ENCODE measurements at places on chromosomes 12 and 14. TPM values are rescaled to one million over a fixed set of nuclear protein-coding genes. Genes with fewer than 3 reads are reported as not detected.

GRCh38 chr14:101017209-101017608 lies 113.7 kb upstream of the RTL1 start:
- DNase-seq = no peak

GRCh38 chr12:110243227-110243626 lies 37.8 kb upstream of the ATP2A2 start:
- DNase-seq = no peak

DNA sequence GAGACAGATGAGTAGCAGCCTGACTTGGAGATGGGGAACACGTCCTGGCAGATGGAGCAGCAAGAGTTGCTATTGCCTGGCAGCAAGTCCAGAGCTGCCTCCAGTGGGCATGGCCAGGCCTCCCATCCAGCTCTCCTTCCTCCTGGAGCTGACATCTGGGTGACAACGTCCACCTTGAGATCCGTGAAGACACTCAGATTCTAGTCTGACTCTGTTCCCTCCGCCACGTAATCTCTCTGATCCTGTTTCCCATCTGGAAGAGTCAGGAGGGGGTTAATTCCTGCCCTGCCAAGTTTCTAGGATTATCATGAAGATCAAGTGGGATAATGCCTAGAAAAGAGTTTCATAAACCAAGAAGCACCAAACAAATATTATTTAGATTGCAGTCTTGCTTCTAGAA lies 65.3 kb upstream of the FAM181A start:
- DNase-seq = no peak

- no peak for DNase-seq
These were observed 124.3 kb upstream of the EGLN3 start for GRCh38 chr14:34075042-34075744.

- no peak for DNase-seq
These were observed 65.4 kb upstream of the SAV1 start for GRCh38 chr14:50733494-50733893.

- no peak for DNase-seq
These were observed 6.4 kb downstream of the ADGRD1 start for GRCh38 chr12:130960058-130960457.

DNA sequence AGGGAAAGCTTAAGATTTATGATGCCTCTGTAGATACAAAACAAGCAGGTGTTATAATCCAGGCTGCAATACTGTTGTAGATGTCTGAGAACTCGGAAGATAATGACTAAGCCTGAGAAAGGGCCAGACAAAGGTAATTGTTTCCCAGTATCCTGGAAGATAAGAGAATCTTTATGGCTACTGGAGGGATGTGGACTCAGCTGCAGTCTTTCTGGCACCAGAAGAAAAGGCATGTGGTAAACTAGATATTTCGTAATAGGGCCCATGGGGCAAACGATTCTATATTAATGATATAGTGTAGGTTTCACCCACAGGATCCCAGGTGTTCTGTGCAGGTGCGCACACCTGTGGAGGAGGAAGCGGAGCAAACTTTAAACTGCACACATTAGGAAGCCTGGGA lies 9.2 kb upstream of the APOLD1 start:
- DNase-seq = no peak

DNA sequence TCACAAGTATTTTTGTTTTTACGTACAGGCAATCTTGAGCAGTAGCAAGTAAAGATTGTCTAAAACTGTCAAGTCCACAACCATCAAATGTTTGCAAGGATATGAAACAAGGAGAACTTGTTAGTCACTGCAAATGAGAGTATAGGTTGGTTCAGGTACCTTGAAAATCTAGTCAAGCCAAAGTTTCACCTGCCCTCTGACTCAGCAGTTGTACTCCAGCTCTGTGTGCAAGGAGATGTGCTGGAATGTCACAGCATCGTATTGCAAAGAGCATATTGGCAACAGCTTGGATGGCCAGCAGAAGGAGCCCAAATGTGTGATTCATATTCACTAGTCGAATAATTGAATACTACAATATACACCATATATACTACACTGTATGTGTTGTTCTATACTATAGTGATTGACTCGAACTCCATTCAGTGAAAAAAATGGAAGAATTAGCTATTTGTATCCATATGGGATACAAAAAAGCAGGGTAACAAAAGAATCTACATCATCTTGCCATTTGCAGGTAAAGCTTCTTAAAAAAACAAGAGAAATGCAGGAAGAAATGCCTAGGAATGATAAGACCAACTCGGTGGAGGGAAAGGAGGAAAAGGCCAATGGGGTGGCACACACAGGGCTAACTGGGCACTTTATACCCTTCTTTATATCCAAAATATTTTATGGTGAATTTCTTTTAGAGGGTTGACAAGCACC lies 44.0 kb downstream of the EID3 start:
- no peak for DNase-seq

DNA sequence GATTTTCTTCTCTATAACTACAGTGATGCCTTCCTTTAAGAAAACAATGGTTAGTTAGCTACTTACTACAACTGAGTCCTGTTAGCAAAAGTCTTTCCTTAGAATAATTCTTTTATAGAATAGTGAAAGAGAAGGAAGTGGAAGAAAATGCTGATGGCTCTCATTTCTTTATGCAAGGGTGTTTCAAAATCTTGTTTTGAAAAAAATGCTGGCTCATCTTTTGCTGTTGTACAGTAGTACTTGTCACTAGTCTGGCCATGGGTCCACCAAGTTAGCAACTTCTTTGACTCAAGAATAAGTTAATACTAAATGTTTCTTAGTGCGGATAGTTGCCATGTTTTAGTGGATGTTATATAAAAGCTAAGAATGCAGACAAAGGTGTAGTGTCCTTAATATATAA lies 225.4 kb downstream of the PTPRO start:
- DNase-seq = no peak

DNA sequence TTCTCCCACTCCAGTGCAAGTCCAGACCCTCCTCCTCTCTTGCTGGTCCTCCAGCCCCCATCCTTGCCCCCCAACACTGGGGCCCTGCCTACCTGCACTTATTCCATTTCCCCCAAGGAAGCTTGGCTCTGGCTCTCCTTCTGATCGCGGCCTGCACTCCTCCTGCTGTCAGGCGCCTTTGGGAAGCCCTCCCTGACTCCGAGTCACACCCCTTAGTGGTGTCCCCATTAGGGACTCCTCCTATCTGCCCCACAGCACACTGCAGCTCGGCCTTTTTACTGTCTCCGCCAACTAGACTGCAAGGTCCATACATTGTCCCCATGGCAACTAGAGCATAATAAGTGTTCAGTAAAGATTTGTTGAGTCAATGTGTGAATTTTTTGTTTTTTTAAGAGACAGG lies 32.9 kb downstream of the FIGNL2 start:
- DNase-seq = no peak

DNA sequence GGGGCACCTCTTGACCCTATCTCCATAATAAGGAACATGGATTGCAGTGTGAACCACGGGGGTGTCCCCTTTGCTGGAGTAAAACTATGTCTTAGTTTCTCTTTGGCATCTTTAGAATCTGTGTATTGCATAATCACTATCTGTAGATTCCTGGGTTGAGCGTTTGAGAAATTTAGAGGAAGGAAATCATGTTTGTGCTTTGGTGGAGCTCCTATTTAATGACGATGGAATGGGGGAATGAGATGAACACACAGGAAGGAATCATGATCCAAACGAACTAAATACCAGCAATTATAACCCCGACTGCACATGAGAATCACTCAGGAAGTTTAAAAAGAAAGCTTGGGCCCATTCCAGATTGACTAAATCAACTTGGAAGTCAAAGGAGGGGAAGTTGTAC lies 1.3 kb upstream of the MYG1 start:
- no peak for DNase-seq

- DNase-seq = no peak
These were observed 1044.9 kb upstream of the FLRT2 start for GRCh38 chr14:84485036-84485435.

GRCh38 chr12:113740699-113741098 lies 225.4 kb downstream of the RBM19 start:
- DNase-seq = no peak

GRCh38 chr14:50955373-50956043 lies 11.2 kb upstream of the PYGL start:
- peak; percentile 59 for DNase-seq

DNA sequence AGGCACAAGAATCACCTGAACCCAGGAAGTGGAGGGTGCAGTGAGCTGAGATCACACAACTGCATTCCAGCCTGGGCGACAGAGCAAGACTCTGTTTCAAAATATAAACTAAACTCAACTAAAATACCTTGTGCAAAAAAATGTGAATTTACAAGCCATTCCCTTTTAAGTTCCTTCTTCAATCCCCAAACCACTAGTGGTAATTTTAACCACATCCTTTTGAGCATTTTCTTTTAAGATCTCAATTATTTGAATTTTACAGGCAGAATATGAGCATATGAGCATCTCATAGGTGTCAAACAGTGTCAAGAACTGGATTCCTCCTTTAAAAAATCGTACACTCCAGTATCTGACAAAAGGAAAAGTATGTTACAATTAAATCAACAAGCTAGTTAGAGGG lies 57.0 kb upstream of the NPFF start:
- no peak for DNase-seq

- no peak for DNase-seq
These were observed 7.0 kb upstream of the MMP19 start for GRCh38 chr12:55849616-55850343.

GRCh38 chr14:32980178-32980901 lies 41.7 kb downstream of the NPAS3 start:
- no peak for DNase-seq

DNA sequence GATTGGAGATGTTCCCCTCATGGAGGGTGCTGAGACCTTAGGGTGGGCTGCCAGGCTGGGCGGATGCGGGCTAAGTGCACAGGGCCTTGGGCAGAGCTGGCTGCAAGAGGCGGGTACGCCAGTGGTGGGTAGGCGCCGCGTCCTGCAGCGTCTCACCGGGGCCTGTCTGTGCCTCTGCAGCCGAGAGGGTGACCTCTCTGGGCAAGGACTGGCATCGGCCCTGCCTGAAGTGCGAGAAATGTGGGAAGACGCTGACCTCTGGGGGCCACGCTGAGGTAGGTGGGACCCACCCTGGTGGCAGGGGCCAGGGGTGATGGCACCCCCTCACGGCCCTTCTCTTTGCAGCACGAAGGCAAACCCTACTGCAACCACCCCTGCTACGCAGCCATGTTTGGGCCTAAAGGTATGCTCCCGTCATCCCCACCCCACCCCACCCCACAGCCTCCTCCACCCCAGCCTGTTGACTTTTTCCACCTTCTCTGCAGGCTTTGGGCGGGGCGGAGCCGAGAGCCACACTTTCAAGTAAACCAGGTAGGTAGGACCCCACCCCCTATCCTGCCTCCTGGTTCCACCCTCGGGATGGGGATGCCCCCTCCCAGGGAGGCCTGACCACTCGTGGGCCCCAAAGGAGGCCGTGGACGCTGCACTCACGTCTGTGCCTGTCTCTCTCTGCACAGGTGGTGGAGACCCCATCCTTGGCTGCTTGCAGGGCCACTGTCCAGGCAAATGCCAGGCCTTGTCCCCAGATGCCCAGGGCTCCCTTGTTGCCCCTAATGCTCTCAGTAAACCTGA lies 1.5 kb downstream of the CRIP1 start:
- DNase-seq = no peak

GRCh38 chr12:43482311-43483085 lies 69.5 kb downstream of the ADAMTS20 start:
- DNase-seq = no peak

GRCh38 chr14:57182760-57183503 lies 85.8 kb downstream of the EXOC5 start:
- no peak for DNase-seq

DNA sequence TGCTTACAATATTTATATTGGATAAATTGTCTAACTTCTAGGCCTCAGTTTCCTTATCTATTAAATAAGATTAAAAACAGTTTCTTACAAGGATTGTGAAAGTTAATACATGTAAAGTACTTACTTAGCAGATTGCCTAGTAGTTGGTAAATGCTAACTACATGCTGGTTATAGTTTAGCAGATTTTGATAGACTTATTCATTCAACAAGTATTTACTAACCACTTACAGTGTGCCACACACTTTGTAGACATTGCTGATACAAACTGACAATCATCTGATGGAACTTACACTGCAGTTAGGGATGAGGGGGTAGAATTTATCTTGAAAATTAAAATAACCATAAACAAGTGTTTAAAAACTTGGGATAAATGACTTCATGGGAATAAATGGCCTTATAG lies 50.4 kb downstream of the ARID2 start:
- DNase-seq = no peak

GRCh38 chr12:2058837-2059236 lies 6.0 kb downstream of the CACNA1C start:
- no peak for DNase-seq

- no peak for DNase-seq
These were observed 15.7 kb downstream of the MDM2 start for GRCh38 chr12:68823696-68824095.

DNA sequence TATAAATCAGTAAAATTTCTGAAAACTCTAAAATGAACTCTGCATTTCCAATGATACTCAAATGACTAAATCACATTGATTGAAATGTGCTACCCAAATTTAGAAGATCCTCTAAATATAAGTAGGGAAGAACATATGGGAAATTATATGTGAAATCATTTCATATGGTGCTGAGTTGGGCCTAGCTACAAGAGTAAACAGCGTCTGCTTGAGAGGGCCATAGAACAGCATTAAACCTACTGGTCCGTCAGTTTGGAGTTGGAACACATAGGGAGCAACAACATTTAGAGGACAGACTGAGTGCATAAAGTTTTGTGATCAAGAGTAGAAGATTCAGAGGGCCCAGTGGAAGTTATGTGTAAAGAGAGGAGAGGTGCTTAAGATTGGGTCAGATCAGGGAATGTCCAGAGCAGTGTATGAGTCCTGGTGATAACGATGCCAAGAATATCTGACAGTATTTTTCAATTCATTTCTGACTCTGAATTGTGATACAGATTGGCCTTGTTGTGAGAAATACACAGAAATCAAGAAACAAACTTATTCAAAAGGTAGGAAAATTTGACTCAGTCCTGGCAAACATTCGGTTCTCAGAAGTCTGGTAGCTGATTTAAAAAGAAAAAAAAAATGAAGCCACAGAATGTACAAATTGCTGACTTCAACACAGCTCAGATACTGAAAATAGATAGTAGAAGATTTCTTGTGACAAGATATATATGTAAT lies 362.2 kb downstream of the CCDC91 start:
- no peak for DNase-seq

Gene KCNH5
- total RNA-seq = not detected

Gene LMO3
- 9.9 TPM for total RNA-seq

Gene PRICKLE1
- total RNA-seq = 0.53 TPM

Gene RAB15
- 29.8 TPM for total RNA-seq

Gene CCDC175
- not detected for total RNA-seq

Gene PLBD1
- total RNA-seq = 9.9 TPM

Gene SUSD6
- 122 TPM for total RNA-seq

Gene DACT1
- total RNA-seq = 1.9 TPM

Gene LRFN5
- total RNA-seq = 0.67 TPM

Gene NFATC4
- total RNA-seq = 52.0 TPM

Gene CDH24
- total RNA-seq = 1.1 TPM

Gene PARPBP
- total RNA-seq = 2.6 TPM

Gene NUP37
- 19.0 TPM for total RNA-seq

Gene PTGDR
- total RNA-seq = 1.4 TPM

Gene KRT6B
- not detected for total RNA-seq

Gene CLEC4D
- total RNA-seq = not detected

Gene AQP6
- total RNA-seq = not detected

Gene CCNK
- 32.3 TPM for total RNA-seq

Gene HOTAIR
- 1.4 TPM for total RNA-seq

Gene KRT83
- not detected for total RNA-seq

Gene NFE2
- total RNA-seq = not detected

Gene TC2N
- 49.0 TPM for total RNA-seq

Data from Peyer's patch (tissue), 4 donors.